Tibial artery (tissue), 4 donors: ENCODE measurements at places on chromosomes 7 and 10.

DNA sequence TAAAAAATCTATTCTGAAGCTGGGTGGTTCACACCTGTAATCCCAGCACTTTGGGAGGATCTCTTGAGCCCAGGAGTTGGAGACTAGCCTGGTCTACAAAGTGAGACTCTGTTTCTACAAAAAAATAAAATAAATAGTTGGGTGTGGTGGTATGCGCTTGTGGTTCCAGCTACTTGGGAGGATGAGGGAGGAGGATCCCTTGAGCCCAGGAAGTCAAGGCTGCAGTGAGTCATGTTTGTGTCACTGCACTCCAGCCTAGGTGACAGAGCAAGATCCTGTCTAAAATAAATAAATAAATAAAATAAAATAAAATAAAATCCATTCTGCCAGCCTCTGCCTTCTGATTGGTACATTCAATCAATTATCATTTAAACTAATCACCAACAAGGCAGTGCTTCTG lies 17.5 kb downstream of the ZNF33A start:
- no peak for DNase-seq

DNA sequence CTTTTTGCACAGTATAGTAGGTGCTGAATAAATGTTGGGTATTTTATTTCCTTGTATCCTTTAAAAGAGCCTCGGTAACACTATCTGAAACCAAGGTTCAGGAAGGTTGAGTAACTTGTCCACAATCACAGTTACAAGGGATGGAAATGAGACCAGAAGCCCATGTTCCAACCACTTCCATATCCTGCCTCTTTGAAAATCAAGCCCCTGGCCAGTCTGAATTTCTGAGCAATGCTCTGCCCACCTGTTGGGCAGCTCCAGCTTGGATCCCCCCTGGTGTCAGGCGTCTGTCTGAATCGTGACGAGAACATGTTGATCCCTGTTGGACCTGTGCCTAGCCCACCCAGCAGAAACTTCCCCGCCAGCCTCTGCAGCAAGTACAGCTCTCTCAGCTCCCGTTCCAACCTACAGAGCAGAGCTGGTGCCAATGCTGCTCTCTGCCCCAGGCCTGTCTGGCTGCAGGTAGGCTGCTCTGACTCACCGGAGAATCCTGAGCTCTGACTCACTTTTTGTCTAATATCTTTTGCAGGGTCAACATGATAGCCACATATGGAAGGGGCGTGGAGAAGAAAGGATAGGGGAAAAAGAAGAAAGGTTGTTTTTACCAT lies 595.5 kb downstream of the INHBA start:
- DNase-seq = no peak

DNA sequence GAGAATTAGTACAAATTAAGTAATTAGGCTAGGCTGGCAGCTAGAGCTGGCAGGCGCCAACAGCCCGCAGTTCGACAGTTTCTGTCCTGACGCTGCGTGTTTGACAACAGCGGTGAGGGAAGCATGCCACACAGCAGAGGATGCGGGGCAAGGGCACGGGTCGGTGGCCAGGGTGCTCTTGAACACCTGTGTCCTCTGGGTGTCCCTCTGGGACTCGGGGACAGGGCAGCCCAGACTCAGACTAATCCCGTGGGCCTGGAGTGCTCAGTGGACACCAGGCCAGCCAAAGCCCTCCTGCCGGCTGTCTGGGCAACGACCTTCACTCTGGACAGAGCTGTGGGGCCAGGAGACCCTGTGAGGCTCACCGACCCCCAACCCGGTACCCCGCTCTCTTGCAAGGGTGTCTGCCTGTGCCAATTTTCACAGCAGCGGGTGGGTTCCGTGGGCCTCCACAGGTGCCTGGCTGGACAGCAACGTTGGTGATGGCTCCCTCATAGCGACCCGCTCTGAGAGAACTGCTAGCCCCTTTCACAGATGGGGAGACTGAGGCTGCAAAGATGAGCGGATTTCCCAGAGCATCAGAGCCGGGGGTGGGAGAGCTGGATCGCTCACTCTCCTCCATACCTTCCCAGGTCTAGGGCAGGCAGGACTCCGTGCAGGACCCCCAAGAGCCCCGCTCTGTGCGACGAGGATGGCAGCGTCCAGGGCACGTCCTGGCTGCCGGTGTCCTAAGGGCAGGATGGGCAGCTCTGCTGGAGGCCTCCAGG lies 48.5 kb downstream of the FOXL3 start:
- no peak for DNase-seq

- peak; percentile 64 for DNase-seq
Measured at GRCh38 chr10:4541292-4541691, 284.7 kb upstream of the AKR1E2 start.

- DNase-seq = no peak
Measured at GRCh38 chr7:116970238-116970910, 17.1 kb downstream of the ST7 start.

DNA sequence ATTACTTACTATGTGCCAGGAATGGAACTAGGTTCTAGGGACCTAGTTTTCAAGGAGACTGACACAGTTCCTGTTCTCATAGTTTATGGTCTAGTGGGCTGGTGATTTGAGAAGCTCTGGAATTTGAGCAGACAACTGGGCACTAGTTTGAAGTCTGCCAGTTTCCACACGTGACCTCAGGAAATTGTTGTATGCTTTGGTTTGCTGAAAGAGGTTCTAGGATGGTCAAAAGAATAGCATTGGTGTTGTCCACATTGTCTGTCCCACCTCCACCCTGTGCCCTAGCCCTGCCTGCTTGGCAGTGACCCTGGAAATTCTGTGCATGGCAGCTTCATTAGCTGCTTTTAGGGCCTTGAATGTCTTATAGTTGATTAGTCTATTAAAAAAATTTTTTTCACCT lies 28.7 kb downstream of the GBF1 start:
- DNase-seq = no peak

- no peak for DNase-seq
Measured at GRCh38 chr10:5434017-5434753, 21.8 kb downstream of the NET1 start.

DNA sequence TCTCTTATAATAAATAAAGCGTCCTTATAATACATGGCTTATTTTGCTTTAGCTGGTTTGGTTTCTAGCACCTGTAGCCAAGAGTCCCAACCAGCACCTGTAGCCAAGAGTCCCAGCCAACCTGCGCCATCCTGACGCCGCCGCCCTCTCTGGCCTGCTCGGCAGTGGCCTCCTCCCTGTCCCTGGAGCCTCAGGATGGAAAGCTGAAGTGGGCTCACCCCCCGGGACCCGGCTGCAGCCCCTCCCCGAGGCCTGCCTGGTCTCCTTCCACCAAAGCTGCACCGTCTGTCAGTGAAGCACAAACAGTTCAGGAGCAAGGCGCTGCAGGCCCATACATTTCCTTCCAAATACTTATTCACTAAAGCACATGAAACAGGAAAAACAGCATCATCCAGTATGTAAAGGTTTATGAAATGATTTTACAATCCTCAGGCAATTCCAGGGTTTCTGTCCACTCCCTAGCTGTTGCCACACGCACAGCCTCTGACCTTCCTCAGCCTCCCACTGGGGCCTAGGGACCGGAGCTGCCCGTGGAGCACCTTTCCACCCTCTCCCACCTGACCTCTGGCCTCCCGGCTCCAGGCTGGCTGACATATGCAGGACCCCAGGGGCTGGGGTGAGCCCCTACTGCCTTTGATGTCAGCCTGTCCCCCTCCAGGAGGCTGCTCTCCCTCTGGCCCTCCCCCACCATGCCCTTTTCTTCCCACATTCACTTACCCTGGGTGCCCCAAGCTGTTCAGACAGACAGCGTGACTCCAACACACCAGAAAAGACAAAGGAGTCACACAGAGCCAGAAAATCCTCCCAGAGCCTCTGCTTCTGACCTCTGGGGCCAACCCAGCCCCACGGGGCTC lies 149.6 kb upstream of the PPP2R2D start:
- no peak for DNase-seq

DNA sequence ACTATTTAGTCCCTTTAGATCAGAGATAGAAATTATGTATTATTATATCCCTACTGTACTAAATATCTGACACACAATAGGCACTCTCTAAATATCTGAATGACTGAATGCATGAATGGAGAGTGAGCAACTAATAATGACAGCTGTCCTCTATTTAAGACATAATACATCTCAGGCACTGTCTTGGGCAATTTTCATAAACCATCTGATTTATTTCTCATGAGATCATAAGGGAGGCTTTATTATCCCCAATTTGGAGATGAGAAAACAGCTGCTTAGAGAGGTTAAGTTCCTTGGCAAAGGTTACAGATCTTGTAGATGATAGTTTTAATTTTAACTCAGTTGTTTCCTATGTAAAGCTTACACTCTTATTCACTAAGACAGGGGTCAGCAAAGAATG lies 570.6 kb downstream of the GRM8 start:
- no peak for DNase-seq

DNA sequence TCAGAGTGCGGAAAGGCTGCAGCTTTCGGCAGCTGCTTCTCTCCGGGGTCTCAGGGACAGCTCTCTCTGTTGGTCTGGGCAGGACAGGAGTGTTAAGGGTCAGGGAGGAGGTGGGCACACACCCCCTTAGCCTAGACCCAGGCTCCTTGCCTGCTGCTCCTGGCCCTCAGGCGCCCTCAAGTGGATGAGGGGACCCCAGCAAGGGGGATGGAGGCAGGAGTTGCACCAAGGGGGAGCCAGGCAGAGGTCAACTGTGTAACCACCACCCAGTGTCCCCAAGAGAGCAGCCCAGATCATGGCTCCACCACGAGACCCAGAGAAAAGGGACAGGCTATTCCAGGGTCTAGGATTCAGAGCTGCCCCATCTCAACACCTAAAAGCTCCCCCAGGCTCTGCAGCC lies 26.9 kb downstream of the SPOCK2 start:
- DNase-seq = no peak

DNA sequence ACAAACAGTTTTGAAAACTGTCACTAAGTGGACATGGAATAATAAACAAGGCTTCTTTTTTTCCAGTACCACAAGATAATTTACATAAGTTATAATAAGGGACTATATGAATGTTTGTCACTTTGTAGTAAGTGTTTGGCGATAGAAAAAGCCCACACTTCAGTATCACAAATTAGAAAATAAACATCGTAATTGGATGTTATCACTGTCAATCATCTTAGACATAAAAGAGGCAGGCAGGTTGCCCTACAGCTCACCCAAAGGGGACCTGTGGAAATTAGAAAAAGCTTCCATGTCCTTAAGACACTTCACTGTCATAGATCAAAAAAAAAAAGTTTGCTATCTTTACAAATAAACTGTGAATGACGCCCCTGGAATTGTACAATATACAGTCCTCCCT lies 3.6 kb upstream of the NOC3L start:
- no peak for DNase-seq

DNA sequence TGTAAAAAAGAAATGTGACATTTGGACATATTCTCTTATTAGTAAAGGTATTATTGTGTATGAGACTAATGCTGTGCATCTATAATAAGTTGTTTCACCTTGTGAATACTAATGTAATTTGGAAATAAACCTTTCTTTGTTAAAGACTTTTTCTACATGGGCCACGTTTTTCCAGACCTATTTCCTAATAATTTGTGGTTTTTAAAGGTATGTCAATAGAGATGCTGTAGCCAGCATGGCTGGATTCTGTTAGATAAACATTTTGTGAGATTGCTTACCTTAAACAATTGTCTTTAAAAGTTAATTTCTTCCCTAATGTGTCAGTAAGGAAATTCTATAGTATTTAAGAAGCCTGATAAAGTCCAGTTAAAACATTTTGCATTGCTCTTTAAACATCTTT lies 56.0 kb downstream of the KAT6B start:
- DNase-seq = no peak

- peak; percentile 92 for DNase-seq
Measured at GRCh38 chr10:132630666-132631337, 93.2 kb downstream of the INPP5A start.

- DNase-seq = no peak
Measured at GRCh38 chr10:6027929-6028328, 34.2 kb downstream of the IL2RA start.

- DNase-seq = no peak
Measured at GRCh38 chr7:20574784-20575720, 40.4 kb upstream of the ABCB5 start.

DNA sequence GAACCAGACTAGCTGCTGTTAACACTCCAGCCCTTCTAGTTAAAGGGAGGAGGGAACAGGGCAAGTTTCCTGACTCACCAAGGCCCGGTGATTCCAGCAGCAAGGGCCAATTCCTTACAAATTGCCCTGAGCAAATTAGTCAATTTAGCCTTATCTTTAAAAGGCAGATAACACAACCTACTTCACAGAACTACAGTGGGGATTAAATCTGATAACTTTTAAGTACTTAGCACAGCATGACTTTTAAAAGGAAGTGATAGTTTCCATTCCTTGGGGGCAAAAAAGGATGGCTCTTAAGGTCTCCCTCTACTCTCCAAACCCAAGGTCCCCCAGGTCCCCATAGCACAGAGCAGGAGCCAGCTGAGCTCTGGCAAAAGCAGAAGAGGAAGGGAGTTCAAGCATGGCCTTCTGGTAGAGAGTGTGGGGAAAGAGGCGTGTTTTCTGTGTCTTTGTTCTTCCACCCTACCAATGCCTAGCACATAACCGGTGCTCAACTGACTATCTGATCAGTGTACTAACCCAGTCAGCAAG lies 4.0 kb downstream of the CDCA7L start:
- DNase-seq = no peak

DNA sequence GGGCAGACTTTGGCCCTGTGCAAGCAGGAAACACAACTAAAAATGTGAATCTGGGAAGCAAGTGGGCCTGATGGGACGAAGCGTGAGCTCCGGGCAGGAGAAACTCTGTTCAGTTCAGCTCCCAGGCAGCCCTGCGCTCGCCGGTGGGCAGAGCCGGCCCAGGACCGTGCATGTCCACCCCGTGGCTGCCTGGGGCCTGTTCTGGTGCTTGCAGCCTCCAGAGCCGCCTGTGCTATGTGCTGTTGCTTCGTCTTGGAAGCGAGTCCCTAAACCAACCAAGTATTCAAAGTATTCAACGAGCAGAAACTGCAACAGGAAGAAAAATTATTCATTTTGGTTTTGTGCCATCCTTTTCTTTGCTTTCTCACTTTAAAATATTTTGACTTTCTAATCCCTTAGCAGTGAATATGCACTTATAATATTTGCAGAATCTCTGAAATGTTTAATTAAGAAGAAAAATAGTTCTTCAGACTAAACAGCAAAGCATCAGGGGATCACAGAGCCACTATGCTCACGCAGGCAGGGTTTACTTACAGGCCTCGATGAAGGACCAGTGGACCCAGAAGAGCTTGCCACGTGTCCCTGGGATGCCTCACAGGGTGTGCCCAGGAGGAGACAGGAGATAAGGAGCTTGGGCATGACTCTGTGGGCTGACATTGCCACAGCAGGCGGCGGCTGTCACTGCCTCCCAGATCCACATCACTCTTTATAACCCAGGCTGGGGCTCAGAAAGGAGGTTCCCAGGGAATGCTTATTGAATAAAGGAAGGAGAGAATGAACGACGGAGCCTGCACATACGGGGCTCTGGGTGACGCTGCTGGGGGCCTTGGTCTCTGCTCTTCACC lies 45.6 kb downstream of the VIPR2 start:
- DNase-seq = no peak
